ENCODE measurements at places on chromosomes 13 and 19.

GRCh38 chr19:58558066-58558622, at the start of gene UBE2M:
TSS of gene UBE2M (minus strand) at chr19:58558611. CDS start at chr19:58558381, 230 bp downstream.
- DNase-seq: no peak

DNA sequence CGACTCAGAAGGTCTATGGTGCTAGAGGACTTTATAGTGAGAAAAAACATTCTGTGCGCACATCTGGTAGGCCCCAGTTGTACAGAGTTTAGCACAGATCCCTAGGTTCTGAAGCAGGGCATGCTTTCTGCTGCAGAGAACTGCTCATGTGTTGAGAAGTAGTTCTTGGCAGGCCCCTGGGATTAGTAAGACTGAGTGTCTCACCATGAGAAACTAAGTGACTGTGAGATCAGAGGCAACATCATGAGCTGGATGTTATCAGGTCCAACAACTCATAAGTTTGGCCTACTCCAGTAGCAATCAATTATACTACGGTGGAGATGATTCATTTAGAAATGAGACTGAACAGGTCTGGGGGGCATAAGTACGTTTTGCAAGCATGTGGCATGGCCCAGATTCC, 507.4 kb upstream of the KLF12 start:
- no peak for DNase-seq

DNA sequence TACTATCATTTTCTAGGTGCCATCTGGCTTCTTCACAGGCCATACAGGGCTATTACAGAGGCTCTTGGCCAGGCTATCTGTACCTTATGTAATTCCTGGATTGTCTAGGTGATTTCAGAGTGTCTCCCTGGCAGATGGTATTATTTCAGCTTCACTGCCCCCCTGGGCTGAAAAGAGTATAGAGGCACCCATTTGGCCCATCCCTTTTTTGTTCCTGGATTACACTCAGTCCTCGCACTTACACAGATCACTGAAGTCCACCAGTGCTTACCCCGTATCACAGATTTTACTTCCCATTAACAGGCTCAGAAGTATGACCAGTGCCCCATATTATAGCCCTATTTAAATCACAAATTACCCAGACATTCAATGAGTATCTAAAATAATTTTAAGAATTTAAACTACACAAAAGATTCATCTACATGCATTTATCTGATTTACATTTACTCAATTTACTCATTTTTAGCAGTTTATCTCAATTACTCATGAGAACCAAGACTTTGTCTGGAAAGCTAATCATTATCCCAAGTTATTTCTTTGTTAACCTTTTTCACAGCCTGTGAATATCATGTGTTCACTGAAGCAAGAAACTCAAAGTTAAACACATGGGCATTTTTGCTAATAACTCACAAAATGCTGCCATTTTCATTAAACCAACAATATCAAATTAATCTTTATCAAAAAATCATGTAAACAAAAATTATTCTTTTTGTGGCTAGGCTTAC, 121.0 kb downstream of the PCDH20 start:
- no peak for DNase-seq

DNA sequence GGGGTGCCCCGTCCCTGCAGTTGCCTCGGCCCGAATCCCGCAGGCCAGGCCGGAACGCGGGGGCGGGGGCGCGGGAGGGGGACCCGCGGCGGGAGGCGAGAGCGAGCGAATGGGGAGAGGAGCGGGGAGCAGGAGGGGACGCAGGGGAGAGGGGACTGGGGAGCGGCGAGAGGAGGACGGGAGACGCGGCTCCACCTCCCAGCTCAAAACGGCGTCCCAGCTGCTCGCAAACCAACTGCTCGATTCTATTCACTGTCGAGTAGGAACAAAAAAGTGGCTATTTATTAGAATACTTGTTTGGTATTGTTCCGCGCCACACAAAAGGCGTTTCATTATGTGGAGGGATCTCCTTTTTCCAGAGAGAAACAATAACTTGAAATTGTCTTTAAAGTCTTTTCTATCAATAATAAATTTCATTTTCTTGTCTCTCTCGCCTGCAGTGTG, 10.6 kb upstream of the SOX1 start:
- DNase-seq: no peak

- no peak for DNase-seq
Measured at GRCh38 chr13:73035660-73036059, 23.1 kb upstream of the KLF5 start.

DNA sequence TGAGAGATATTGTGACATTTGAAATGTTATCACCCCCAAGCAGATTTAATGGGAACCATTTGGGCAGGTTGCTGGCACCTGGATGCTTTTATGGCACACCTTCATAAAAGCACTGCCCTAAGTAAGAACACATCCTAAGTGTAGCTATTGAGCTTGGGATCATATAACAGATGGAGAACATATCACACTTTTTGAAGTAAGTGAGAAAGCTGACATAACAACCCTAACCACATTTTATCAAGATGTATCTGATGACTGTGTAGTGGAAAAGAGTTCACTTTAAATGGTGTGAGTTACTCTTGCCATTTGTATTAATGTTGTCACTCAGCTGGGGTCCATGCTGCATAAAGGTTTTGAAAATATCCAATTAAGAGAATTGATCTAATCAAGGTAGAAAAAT, 287.9 kb downstream of the DCLK1 start:
- DNase-seq: no peak

DNA sequence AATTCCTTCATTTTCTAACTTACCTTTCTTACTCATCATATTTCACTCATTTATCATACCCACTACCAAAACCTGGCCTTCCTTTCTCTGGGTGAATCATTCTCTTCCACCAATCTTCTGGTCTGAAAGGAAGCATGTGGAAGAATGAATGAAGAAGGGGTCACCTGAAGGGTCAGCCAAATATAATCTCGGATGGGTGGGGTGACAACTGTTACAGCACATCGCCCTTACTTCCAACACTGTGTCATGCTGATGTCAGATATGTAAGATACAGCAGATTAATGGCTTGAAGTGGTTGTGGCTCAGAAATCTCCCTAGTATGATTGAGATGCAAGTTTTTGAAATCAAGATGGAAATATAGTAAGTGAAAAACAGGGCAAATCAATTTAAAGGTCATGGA, 401.7 kb upstream of the HTR2A start:
- DNase-seq: no peak

- DNase-seq: peak; percentile 96
Measured at GRCh38 chr19:47047763-47048405, 540 bp downstream of the TMEM160 start.

GRCh38 chr19:53308339-53308811, 25.2 kb upstream of the ZNF845 start:
- no peak for DNase-seq

- DNase-seq: peak; percentile 77
Measured at GRCh38 chr19:42606660-42607351, 12.1 kb upstream of the CEACAM8 start.

DNA sequence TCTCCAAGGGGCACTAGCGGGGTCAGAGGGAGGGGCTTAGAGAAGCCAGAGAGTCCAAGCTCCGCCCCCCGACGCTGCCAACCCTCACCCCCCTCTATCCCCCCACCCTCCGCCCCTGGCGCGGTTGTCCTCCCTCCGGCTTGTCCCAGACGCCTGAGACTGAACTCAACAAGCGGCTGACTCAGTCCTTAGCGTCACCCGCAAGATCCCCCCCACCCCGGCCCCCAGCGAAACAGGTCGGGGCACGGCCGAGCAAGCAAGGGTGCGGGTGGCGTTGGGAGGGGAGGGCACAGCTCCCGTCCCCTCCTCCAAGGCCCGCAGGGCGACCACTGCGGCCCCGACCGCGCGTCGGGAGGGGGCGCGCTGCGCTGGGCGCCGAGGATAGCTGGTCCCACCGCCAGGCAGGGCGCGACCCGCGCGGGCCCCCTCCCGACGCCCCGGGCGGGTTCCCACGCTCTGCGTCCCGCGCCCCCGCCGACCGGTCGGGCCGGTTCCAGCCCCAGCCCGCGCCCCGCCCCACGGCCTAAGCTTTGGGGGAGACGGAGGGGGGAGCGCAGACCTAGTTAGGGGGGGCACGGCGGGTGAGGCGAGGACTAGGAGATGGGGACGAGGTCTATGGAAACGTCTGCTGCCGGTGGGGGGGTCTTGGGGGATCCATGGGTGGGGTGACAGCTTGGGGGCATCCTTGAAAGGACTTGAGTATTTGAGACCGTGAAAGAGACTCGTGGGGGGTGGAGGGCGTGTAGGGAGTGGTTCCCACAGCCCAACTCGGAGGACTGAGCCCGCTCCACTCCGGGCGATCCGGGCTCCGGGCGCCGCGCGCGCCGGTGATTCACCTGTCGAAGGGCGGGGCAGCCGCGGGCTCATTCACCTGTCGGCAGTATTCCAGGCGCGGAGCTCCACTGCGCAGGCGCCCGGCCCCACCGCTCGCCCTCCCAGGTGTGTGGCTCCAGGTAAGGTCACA, 5.1 kb downstream of the NOTCH3 start:
- peak; percentile 67 for DNase-seq

GRCh38 chr19:34644991-34645461, 31.9 kb downstream of the SCGB2B2 start:
- no peak for DNase-seq

GRCh38 chr13:71417205-71417604, 449.8 kb downstream of the DACH1 start:
- DNase-seq: no peak

- no peak for DNase-seq
Measured at GRCh38 chr19:12034198-12034597, 1.3 kb downstream of the ZNF433 start.

DNA sequence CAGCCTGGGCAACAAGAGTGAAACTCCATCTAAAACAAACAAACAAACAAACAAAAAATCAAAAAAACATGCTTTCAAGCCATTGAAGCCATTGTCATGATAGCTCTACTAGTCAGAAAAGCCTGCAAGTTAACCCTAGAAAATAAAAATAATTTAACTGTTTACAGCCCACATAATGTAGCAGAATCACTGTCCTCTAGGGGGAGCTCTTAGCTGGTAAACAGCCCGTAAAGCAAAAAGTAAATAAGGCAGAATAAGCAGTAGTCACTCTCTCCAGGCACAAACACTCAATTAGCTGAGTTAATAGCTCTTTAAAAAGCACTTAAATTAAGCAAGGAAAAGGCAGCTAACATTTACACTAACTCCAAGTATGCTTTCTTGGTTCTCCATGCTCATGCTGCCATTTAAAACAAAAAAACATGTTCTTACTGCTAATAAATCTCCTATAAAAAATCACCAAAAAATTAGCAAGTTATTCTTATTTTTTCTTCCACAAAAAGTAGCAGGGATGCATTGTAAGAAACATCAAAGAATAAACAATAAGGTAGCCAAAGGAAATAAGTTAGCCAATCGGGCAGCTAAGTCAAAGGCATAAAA, 11.3 kb downstream of the LILRB4 start:
- peak; percentile 48 for DNase-seq

All from urothelium cell line (cell line).